ENCODE measurements at places on chromosomes 6 and 20.

DNA sequence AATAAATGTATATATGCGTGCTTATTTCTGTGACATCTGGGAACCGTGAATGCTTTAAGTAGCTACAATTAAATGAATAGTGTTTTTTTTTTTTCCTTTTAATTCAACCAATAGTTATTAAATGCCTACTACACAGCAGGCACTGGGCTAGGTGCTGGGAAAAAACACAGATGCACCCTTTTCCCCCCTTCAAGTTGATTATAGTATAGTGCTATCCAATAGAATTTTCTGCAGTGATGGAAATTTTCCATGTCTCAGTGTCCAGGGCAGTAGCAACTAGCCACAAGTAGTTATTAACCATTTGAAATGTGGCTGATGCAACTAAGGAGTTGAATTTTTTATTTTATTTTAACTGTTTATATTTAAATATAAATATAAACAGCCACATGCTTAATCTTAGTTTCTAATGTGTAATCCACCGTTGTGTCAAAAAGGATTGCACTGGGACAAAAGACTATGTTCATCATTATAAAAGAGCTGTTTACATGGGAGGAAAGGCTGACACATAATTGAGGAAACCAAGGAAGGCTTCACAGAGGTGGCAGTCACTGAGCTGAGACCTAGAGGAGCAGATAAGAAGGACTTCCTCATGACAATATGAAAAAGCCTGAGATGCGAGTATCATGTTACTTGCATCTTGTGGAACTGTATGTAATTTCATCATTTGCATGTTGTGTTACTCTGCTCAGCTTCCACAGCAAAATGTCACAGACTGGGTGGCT lies 261.2 kb upstream of the PLCB4 start:
- DNase-seq: no peak

DNA sequence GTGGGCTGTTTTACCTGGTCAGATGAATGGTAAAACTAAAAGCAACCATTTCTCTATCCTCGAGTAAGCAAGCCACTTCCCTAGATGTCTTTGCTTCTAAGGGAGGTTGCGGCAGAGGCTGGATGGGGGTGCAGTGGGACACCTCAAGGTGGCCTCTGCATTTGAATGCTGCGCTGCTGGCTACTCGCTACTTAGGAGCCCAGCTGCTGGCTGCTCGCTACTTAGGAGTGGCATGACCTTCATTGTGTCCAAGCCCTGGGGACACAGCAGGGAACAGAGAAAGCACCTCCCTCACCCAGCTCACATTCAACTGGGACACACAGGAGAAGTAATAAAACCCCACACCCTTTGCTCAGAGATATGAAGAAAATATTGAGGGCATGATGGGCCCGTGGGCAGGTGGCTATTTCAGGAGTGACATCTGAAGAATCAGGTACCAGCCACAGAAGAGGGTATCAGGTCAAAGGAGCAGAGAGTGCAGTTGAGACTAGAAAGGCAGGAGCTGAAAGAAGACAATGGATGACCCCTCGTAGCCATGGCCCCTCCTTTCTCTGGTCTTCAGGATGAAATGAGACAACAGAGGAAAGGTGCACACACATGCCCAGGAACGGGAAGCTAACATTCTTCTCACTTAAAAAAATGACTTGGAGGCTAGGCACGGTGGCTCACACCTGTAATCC lies 149.4 kb downstream of the ZMYND8 start:
- DNase-seq: no peak

- no peak for DNase-seq
These were observed 1.3 kb downstream of the NOP56 start for GRCh38 chr20:2653556-2654383.

DNA sequence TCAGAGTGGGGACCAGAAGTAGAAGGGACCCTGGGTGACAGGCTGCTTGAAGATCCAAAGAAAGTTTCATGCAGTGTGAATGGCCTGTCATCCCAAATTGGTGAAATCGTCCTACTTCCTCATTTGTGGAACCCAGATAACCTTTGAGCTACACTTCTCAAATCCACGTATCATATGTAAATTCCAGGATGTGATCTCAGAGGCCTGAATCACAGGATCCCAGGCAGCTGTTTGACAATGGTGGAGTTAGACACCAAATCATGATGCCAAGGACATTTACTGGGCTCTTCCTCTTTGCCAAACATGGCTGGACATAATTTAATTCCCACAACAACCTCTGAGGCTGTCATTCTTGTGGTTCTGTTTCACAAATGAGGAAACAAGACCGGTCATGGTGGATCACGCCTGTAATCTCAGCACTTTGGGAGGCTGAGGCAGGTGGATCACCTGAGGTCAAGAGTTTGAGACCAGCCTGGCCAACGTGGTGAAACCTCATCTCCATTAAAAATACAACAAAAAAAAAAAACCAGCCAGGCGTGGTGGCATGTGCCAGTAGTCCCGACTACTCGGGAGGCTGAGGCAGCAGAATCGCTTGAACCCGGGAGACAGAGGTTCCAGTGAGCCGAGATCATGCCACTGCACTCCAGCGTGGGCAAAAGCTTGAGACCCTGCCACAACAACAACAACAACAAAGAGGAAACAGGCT lies 39.9 kb upstream of the TTPAL start:
- DNase-seq: no peak

GRCh38 chr6:104795363-104795762 lies 64.4 kb downstream of the HACE1 start:
- no peak for DNase-seq
